Stimulated activated CD4-positive, alpha-beta T cell treated with anti-CD3 and anti-CD28 coated beads, Interleukin-15, amount 100 ng/mL, for 48 hours (primary cell): ENCODE measurements at places on chromosomes 5 and 9.

DNA sequence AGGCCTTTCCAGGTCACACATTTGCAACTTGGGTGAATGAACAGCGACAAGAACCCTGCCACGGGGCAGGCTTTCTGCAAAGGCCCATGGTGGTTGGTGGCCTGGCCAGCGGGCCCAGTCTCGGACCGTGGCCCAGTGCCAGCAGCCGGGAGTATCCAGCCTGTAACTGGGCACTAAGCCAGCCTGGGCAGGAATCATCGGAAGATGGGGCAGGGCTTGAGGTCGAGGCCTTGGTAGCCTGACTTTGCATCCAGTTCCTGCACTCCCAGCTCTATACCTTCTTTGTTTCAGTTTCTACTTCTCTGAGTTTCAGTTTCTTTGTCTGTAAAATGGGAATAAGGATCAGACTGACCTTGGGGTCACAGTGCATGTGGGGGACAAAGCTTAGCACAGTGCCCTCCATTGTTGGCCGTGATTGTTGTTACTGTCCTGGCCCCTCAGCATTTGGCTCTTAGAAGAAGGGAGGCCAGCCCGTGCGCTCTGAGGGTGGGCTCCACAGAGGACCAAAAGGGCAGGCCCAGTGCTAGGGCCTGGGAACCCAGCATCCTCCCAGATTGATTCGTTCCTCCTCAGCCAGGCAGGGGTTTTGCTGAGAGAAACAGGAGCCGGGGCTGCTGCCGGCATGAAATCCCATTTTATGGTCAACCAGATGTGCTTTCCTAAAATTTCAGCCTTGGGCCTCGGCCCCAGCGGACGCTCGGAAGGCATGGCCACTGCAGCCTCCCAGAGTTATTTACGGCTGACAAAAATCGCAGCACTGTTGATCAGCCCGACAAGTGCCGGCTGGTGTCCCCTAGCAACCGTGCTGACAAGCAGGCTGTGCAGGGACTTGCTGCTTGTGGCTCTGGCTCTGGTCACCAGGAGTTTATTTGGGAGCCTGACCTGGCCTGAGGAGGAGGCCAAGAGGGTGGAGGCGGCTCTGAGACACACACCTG, 43.6 kb downstream of the JADE2 start:
- no peak for DNase-seq

DNA sequence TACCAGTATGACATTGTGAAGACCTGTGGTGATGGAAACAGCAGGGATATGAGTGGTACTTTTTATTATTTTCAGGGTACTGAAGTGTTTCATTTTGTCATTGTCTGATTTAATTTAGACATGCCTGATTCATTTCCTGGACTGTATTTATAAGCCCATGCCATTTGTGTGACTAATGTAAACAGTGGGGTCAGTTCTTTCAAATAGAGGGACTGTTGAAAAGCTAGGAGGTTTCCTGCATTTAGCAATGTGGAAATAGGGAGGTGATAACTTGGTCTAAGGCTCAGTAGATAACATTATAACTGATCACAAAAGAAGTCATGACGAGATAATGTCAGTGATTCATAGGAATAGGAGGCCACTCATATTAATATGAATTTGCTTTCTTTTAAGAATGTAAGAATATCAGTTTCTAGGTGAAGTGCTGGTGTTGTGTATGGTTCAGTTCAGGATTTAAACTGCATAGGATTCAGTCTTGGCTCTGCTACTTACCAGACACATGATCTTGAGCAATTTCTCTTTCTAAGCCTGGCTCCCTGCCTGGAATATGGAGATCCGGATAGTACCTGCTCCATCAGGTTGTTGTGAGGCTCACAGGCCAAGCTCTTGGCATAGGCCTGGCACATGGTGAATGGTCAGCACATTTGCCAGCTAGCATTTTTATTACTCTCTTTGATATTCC, 7.5 kb downstream of the RASGRF2 start:
- no peak for DNase-seq

- no peak for DNase-seq
These were observed 38.6 kb downstream of the CRB2 start for GRCh38 chr9:123394291-123395235.

GRCh38 chr9:116760636-116761035, 73.5 kb downstream of the TRIM32 start:
- DNase-seq, result no peak

GRCh38 chr9:135906291-135907005, 898 bp downstream of the CAMSAP1 start:
- DNase-seq, result no peak

DNA sequence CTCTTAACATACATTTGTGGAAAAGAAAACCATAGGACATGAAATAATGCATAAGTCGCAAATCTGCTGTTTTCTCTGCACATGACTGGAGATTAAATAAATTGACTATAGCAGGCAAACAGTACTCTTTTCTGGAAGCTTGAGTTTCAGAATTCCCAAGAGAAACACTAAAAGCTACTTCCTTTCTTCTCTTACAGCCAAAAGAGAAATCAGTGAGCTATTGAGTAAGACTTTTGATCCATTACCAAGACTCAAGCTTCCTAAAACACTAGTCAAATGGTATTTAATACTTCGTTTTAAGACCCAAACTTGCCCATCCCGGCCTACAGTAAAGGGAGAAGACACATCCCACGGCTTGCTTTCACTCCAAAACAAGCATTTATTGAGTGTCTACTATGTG, 335.8 kb upstream of the PUM3 start:
- no peak for DNase-seq

DNA sequence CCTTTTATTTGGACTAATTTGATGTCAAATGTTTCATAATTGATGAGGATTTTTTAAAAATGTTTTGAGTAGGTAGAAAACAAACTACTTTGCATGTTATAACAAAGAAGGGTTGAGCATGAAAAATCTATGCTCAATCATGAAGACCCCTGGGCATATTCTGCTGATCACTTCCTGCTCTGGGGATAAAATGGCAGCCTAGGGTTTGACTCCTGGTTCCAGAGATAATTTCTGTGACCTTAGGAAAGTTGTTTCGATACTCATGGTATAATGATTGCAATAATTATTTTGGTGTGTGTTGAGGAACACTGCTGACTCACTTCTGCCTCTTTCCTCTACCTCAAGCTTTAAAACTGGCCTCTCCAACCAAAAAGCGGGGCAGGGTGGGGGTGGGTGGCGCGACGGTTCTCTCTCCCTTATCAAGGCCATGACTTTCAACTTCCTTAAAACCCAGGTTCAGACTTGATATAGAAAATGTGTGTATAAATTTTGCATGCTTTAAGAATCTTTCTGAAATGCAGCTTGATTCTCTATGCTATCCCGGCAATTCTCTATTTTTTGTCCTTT, 6.0 kb upstream of the PIP5K1B start:
- no peak for DNase-seq

DNA sequence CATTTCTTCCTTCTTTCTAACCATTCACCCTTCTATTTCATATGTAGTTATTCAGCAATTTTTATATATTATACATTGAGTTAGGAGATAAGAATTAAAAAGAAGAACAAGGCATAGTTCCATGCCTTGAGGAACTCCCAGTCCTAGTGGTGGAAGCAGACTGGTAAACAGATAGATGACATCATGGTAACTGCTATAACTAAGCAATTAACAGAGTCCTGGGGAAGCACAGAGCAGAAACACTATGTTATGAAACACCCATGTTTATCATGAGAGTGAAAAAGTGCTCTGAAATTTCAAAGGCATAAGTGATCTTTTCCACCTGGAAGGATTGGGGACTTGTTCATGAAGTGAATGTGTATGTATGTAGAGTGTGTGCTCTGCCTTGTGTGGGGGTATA, 14.6 kb downstream of the PAPPA start:
- no peak for DNase-seq

GRCh38 chr5:42423285-42424165, at the start of gene GHR:
TSS of gene GHR (plus strand) at chr5:42423439. CDS start at chr5:42565875, 142,436 bp downstream.
- no peak for DNase-seq

DNA sequence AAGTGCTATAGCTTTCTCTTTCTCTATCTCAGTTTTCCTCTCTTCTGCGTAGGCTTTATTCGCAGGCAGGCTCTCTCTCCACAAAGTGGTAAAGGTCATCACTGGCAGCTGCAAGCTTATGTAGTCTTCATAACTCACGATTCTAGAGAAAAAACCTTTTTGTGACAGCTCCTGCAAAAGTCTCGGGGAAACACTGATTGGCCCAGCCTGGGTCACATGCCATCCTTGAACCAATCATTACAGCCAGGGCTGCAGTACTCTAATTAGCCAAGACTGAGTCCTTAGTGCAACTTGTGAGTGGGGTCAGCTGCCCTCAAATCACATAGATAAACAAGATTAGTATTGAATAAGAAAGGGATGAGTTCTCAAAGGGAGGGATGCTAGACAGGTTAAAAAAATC, 18.3 kb upstream of the FRMPD1 start:
- DNase-seq, result no peak

GRCh38 chr9:16871336-16872151, 1.1 kb upstream of the BNC2 start:
- DNase-seq, result no peak

GRCh38 chr5:18181575-18181974, 547.3 kb downstream of the TAF11L14 start:
- no peak for DNase-seq

GRCh38 chr5:148846930-148847329, 20.5 kb downstream of the ADRB2 start:
- no peak for DNase-seq

DNA sequence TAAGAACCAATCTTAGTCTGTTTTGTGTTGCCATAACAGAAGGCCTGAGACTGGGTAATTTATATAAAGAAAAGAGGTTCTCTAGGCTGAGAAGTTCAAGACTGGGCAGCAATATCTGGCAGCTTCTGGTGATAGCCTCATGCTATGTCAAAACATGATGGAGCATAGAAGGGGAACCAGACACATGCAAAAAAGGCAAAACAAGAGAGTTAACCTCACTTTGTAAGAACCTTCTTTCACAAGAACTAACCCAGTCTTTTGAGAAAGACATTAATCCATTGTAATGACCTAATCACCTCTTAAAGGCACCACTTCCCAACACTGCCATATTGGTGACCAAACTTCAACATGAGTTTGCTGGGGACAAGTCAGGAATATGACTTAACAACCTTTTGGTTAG, 37.3 kb downstream of the FSD1L start:
- no peak for DNase-seq

DNA sequence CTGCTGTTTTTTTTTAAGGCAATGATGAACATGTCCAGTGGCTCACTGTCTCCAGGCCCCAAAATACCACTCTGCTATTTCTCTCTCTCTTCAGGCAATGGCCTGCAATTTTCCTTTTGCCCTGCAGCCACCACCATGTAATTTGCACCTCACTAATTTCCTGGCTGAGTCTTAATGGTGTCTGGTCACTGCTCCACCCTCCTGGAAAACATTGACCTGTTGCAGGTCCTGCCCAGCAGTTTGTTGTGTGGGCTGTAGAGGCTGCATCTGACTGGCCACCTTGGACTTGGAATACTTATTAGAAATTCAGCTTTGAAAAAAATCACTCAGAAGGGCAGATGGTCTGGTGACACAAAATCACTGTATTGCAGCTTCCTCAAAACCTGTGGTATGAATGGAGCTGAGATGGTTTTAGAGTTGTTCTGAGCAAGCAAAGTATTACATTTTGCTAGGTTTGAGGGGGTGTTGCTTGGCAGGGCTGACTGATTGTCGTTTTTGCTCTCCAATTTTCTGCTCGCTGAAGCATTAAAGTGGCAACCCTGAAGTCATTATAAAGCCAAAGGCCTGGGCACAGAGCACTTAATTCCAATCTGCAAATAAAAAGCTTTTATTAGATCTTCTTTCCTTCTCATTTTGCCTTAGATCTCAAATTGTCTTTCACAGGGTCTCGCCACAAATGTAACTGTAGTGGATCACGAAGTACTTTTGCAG, 134.8 kb downstream of the TMEM174 start:
- no peak for DNase-seq

DNA sequence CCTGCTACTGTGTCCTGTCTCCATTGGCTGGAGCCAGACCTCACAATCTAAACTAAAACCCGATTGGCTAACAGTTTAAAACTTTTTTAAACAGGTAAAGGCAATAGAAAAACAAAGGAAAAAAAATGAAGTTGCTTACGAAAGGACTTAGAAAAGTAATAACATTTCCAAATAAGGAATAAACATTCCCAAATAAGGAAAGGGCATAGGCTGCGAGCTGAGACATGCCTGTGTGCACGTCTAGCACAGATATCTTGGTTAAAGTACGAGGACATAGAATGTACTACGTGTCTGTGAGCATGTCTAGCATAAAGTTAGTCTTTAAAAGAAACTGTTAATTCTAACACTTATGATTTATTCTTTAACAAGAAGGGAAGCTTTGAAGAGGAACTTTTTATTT, 15.3 kb upstream of the FAM120A start:
- DNase-seq, result no peak

- no peak for DNase-seq
These were observed 35.1 kb upstream of the CCDC152 start for GRCh38 chr5:42721484-42721883.

DNA sequence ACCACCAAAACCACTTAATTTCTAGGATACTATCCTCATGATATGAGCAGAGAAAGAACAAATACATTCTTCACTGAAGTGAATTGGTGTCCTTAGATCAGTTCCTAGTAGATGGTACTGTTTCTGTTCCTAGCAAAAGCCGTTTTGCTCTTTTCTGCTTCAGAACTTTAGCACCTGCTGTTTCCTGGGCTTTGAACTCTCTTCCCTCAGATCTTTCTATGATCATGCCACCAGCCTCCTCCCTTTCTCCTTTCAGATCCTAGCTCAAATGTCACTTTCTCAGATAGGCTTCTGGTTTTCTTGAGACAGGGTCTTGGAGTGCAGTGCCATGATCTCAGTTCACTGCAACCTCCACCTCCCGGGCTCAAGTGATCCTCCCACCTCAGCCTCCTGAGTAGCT, 118.0 kb downstream of the EGFLAM start:
- no peak for DNase-seq

DNA sequence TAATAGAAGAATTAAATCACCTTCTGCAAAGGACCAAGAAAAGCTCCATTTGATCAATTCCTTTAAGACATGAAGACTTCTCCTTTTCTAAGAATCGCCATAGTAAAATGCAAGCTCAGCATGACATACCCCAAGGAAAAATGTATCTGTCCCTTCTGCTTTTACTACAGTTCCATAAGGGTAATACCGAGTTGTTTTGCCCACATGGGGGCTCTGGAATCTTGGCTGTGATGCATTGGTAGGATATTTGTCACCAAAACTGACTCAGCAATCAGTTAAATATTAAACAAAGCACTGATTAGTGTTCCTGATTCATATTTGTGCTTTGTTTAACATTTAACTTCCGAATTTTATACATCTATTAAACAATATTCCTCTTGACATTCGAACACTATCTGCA, 24.3 kb upstream of the KCNIP1 start:
- DNase-seq, result no peak

GRCh38 chr5:59051951-59052350, 469.1 kb downstream of the RAB3C start:
- DNase-seq, result no peak

GRCh38 chr5:115941051-115941675, 21.1 kb upstream of the LVRN start:
- no peak for DNase-seq
